ENCODE measurements at places on chromosomes 7 and 10. TPM values are rescaled to one million over a fixed set of nuclear protein-coding genes. Genes with fewer than 3 reads are reported as not detected.

DNA sequence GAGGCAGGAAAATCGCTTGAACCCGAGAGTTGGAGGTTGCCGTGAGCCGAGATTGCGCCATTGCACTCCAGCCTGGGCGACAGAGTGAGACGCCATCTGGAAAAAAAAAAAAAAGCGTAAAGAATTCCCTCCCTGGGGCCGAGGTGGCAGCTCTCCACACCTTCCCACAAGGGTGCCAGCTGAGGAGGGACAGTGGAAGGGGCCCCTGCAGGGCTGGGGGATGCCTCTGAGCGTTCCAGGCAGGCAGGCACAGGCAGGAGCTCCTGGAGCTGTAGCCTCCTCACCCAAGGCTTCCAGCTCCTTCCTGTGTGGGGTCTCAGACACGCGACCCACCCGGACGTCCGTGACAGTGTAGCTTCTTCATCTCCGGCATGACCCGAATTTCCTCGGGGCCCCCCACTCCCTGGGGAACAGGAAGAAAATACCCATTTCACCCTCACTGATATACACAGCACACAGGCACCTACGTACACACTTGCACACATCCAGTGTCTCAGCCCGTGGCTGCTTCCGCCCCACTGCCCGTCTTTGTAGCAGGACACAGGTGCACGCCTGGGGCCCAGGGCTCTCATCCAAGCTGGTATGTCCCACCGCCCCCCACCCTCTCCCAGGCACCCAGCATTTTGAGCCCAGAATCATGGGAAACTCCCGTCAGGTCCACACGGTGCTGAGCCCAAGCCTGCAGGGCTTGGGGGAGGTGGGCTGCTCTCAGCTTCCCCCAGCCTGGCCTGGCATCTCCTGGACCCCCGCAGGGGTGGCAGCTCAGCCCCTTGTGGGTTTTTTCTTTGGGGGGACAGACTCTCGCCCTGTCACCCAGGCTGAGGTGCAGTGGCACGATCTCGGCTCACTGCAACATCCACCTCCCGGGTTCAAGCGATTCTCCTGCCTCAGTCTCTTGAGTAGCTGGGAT, 25.7 kb downstream of the GRIFIN start:
- DNase-seq = no peak

- DNase-seq = no peak
Measured at GRCh38 chr10:24518411-24518810, 205.3 kb downstream of the ARHGAP21 start.

DNA sequence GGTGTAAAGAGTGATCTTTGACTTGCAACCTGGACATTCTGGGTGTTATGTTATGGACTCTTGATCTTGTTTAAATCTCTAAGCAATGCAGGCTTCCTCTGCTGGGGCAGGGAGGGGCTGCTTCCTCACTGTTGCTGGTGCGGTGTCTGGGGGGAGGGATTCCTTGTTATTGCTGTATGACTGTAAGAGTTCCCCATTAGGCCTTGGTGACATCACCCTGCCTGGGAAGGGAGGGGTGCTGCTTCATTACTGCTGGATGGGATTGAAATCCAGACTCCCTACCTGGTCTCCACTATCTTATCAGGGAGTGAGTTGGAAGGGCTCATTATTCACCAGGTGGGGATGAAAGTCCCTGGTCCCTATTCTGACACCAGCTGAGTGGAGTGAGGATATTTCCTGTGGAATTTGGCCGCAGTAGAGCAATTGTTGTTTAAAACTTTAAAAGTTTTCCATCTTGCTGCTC, 8.8 kb downstream of the OGDH start:
- DNase-seq = peak; percentile 58

GRCh38 chr10:26528715-26529393, 90.7 kb downstream of the APBB1IP start:
- DNase-seq = peak; percentile 23

DNA sequence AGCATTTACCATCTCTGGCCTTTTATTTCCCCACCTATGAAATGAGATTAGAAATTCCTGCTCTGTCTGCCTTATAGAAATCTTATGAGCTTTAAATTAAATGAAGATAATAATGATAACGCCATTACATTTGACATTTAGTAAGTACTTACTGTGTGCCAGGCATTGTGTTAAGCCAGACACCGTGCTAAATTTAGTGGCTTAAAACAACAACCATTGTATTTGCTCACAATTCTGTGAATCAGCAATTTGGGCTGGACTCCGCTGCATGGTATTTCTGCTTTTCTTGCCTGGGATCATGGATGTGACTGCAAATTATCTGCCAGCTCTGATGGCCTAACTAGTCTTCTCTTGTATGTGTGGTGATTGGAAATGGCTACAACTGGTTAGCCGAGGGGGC, 56.4 kb upstream of the CCDC6 start:
- peak; percentile 3 for DNase-seq

VAX1 gene
- not detected for polyA plus RNA-seq

DNA sequence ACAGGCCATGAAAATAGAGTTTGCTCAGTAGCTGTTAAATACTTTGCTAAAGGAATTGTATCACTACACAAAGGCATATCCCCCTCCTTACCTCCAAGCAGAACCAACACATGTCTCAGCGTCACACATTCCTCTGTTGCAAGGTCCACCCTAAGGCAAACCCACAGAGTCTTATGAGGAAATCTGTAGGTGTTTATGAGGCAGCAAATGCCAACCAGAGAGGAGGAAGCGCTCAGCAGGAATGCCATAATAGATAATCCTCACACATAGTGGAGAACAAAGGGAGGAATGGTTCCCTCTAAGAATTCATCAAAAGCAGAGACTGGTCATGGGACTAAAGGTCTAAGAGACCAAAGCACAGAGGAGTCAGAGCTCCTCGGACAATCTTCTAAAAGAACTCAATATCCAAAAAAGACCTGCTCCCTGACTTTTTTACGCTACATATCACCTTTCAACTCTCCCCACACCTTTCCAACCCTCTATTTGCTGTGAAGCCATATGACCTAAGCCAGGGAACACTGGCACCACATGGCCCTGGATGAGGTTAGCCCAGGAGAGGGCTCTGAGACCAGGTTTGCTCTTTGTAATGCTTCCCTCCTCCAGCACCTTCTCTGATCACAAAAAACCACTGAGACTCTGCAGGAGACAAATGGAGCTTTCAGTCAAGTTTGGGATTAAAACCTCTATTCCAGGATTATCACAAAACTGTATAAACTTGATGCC, 7.3 kb downstream of the SLC25A13 start:
- DNase-seq = no peak

ACSM6 gene
- polyA plus RNA-seq = not detected

CAV2 gene
- 38.2 TPM for polyA plus RNA-seq

DNA sequence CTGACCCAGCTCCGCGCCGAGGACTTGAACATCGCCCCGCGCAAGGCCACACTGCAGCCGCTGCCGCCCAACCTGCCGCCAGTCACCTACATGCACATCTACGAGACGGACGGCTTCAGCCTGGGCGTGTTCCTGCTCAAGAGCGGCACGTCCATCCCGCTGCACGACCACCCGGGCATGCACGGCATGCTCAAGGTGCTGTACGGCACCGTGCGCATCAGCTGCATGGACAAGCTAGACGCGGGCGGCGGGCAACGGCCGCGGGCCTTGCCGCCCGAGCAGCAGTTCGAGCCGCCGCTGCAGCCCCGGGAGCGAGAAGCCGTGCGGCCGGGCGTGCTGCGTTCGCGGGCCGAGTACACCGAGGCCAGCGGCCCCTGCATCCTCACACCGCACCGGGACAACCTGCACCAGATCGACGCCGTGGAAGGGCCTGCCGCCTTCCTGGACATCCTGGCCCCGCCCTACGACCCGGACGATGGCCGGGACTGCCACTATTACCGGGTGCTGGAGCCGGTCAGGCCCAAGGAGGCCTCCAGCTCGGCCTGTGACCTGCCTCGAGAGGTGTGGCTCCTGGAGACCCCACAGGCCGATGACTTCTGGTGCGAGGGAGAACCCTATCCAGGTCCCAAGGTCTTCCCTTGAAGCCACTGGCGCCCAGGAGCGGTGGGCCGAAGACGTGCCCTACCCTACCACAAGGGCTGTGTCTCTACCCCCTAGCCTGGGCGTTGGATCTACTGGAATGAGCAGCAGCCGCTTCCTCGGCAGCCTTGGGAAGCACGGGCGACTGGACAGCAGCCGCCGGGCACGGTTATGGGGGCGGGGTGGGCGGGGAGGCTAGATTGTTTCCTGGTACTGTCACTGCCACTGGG, 945 bp downstream of the ADO start:
- peak; percentile 48 for DNase-seq

DNA sequence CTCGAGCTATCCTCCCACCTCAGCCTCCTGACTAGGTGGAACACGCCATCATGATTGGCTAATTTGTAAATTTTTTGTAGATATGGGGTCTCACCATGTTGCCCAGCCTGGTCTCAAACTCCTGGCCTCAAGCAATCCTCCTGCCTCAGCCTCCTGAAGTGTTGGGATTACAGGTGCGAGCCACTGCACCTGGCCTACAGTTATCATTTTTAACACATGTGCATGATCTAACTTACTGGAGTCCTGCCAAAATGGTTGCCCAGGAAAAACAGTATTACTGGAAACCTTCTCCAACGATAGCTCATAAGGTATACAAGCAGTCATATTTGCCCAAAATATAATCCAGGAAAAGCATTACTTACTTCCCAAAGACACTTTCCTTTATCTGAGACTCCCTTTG, 20.2 kb downstream of the MRPL32 start:
- no peak for DNase-seq

GIMAP7 gene
- polyA plus RNA-seq = 12.8 TPM

DNA sequence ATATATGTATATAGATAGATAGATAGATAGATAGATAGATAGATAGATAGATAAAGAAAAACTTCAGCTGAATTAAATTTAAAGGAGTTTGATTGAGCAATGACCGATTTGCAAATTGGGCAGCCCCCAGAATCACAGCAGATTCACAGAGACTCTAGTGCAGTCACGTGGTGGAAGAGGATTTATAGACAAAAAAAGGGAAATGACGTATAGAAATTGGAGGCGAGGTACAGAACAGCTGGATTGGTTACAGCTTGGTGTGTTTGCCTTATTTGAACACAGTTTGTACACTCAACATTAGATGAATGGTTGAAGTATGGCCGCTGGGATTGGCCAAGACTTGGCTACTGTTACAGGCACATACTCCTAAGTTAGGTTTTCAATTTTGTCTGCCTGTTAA, 8.2 kb upstream of the PODXL start:
- DNase-seq = no peak

ATXN7L1 gene
- 5.6 TPM for polyA plus RNA-seq

SGPL1 gene
- 24.3 TPM for polyA plus RNA-seq

Data from muscle of leg (tissue), 16 donors.